ENCODE measurements at places on chromosomes 3 and 15.

DNA sequence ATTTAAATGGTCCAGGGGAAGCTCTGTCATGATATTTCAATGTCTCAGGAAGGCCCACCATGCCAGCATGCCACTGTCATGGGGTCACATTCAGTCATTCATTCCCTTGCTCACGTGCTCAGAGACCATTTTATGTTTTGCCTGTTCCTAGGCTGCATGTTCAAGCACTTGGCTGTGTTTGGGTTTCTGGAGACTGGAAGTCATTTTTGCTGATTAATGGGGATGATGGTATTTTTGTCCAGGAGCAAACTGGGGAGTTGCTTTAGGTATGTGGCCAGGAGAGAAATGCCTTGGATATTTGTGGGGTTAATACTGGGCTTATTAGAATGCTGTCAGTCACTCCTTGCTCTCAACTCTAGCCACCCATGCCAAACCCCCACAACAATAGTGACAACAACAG lies 303.5 kb downstream of the PTPRG start:
- no peak for DNase-seq

DNA sequence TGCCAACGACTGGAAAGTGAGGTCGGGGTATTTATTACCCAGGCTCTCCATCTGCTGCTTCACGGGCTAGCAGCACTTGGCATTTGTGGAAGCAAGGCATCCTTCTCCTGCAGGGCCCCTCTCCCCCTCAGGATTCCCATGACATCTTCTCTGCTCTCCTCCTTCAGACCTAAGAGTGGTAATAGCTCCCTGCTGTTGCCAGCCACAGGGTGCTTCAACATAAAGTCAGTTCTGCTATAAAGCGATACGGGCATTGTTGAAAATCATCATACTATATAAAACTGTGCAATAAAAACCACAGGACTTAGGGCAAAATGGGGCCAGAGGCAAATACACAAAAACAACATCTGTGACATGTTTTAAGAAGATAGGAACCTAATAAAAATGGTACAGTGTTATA lies 391.8 kb upstream of the ADAMTS9 start:
- no peak for DNase-seq

DNA sequence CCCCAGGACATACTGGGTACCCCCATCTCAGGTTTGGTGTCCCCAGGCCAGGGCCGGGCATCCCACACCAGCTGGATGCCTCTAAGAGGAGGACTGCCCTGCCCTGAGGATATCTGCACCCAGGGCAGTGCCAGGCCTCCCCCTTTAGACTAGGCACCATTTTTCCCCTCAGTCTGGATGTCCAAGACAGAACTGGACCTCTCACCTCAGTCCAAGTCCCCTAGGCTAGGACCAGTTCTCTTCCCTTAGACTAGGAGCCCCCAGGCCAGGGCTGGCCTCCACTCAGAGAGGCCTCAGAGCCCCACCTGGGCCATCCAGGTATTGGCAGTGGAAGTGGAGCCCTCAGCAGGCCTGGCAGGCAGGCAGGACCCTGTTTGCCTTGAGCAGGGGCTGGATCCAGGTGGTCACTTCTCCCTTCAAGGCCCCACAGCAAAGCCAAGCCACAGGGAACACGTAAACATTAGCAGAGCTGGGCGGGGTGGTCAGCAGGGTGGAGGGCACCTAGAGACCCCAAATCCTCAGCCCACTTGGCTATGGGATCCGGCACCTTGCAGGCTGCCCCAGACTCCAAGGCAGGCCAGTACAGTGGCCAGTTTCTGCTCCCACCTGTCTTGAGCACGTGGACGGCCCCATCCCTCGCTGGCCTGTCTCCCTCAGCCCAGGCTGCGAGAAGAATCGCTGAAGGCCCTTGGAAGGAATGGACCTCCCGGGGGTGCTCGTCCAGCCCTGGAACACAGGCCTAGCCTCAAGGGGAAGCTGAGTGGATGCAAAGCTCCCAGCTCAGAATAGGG lies 28.3 kb downstream of the PTH1R start:
- DNase-seq: no peak

- DNase-seq: no peak
Observed at GRCh38 chr3:32626631-32627030, 56.0 kb upstream of the DYNC1LI1 start.

GRCh38 chr3:154125378-154126030 lies 4.3 kb downstream of the ARHGEF26 start:
- DNase-seq: no peak

DNA sequence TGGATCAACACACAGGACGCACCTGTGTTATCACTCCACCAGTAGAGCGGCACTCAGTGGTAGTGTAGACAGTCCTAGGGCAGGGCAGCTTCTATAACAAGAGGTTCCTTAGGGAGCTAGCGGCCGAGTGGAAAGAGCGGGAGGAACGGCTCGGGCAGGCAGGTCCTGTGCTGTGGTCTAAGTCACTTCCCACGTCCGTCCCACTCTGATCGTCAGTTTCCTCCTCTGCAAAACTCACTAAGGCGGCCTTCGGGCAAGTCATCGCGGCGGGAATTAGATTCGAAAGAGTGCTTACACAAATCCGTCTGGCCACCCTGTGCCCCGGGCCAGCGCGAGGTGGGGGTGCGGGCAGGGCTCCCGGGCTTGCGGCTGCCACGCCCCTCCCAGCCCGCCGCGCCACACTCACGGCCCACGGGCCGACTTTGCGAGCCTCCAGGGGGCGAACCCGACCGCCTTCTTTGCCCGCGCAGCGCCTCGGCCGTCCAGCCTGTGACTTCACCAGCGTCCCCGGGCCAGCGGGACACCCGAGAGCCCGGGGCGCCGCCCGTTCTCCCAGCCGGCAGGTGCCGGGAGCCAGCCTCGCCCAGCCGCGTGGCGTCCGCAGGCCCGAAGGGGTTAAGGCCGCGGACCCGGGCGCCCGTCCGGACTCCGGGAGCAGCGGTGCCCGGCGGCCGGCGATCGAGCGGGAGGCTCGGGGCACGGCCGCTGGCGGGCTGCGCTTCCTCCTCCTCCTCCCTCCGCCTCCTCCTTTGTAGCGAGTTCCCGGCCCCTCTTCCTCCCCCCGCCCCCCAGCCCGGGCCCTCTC lies 416 bp upstream of the CORO2B start:
- peak; percentile 80 for DNase-seq

DNA sequence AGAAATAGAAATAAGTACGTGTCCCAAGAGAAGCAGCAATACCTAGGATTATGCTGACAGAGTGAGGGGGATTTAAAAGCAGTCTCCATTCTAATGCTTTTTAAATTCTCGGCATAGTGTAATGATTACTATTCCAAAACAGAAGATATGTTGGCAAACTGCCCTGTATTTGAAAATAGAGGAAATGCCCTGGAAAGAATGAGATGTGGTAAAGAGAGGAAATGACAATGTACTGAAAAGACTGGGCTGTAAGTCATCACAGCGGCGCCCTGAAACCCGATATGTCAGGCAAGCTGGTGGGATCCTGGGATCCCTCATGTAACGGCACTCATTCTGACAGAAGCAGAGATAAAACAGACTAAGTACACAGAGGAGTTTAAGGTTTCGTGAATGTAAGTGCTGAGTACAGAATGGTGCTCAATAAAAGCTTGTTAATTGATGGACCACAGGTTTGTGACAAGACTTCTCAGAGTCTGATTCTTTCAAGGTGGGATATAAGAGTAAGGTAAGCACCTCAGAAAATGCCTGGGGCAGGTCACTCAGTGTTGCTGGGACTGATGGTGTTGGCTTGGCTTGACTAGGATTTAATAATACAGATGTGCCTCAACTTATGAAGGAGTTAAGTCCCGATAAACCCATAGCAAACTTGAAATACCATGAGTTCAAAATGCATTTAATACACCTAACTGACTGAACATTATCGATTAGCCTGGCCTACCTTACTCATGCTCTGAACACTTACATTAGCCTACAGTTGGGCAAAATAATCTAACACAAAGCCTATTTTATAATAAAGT lies 91.4 kb downstream of the NFKBIZ start:
- DNase-seq: no peak

DNA sequence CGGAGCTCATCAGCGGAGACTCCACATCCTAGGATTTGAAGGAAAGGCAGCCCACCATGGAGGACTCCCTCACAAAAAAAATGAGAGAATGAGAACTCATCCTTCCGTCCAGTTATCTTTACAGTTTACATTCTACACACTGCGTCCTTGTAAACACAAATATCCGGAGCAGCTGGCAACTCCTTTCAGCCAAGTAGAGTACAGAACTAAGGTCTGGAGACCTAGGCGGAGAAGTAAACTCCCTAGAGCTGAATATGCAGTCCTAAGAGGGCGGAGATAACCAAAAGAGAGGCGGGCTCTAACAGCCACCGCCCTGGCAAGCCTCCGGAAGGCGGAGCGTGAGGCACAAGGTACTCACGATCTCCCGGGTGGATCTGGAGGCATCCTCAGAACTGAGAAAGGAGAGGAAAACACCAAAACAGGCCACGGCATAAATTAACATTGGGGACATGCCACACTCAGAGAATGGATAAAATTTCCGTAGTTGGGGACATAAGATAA lies 924 bp upstream of the SIN3A start:
- peak; percentile 46 for DNase-seq

DNA sequence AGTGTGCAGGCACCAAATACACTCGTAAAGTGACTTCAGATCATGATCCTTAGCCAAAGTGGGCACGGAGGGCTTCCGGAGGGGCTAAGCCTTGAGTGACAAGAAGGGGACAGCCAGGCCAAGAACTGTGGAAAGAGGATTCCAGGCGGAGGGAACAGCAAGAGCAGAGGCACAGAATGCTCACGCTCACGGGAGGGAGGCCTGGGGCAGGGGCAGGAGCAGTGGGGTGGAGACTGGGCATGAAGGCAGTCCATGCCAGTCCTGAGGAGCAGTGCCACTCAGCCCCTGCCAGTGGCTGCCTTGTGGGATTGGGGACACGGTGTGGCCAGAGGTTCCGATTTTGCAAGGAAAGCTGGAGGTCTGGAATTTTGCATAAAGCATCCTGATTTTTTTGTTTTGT lies 36.0 kb downstream of the DNAJB8 start:
- DNase-seq: no peak

- DNase-seq: no peak
Observed at GRCh38 chr3:29701326-29701983, 420.6 kb downstream of the RBMS3 start.

DNA sequence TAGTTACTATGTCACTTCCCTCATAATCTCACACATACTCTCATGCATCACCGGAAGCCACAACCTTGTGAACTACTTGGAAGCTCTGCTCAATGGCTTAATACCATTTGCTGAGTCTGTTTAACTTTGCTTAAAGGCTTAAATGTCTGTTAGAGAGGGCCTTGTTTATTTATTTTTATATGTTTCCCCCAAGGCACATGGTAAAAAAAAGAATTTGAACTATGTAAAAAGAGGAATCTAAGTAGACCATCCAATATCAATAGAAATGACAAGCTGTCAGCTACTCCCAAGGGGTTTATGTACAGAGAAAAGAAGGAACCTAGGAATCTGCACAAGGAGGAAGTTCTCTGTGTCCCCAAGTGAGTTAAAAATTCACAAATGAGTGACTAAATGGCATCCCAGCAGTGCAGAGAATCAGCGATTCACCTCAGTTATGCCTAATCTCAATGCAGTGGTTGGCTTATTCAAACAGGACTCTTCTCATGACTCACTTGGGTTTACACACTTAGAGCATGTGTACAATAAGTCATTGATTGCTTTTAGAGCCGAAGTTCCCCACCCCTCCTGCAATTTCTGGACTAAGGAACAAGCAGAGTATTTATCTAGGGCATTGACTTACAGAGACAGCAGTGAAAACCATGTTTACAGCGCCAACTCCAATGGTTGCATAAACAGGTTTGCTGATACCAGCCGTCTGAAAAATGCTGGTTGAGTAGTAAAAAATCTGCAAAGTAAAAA lies 24.4 kb downstream of the SLC2A2 start:
- no peak for DNase-seq

GRCh38 chr3:32276279-32276841 lies 37.9 kb downstream of the CMTM8 start:
- DNase-seq: no peak

GRCh38 chr3:167032267-167032876 lies 347.7 kb downstream of the ZBBX start:
- DNase-seq: peak; percentile 38

GRCh38 chr15:24916305-24917009 lies 38.3 kb upstream of the SNRPN start:
- DNase-seq: no peak

- no peak for DNase-seq
Observed at GRCh38 chr3:129989414-129989813, 14.9 kb downstream of the TRH start.
